B cell (primary cell): ENCODE measurements at places on chromosomes 6 and 20.

- no peak for DNase-seq
These were observed 15.7 kb downstream of the RTN4IP1 start for GRCh38 chr6:106613590-106613989.

- peak; percentile 70 for DNase-seq
These were observed 70.9 kb downstream of the REV3L start for GRCh38 chr6:111411978-111412566.

DNA sequence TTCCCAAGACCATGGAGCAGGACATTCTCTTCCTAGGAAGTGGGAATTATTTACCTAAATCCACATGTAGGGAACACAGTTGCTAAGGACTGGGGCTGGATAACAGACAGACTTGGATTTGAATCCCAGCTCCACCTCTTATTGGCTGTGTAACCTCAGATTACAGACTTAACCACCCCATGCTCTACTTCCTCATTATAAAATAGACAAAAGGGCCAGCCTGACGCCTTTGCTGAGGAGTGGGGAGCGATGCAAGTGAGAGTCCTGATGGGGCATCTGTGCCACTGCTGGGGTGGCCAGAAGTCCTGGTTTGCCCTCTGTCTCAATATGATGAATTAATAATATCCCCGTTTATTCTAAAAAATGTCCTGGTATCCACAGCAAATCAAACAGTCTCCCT, 46.8 kb downstream of the SPATA2 start:
- no peak for DNase-seq

DNA sequence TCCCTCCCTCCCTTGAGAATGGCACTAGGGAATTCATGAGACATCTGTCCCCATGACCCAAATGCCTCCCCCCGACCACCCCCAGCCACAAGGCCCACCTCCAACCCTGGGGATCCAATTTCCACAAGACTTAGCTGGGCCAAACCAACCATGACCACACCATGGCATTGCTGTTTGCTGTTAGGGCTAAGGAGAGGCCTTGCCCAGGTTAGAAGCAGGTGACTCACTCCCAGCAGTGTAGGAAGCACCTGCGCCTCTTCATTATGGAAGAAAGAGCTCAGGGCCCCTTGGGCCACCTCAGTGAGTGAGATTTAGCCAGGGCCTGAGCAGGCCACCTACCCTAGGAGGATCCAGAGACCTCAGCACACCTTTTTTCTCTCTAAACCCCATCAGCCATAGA, 337.9 kb downstream of the TAF4 start:
- DNase-seq, result no peak

DNA sequence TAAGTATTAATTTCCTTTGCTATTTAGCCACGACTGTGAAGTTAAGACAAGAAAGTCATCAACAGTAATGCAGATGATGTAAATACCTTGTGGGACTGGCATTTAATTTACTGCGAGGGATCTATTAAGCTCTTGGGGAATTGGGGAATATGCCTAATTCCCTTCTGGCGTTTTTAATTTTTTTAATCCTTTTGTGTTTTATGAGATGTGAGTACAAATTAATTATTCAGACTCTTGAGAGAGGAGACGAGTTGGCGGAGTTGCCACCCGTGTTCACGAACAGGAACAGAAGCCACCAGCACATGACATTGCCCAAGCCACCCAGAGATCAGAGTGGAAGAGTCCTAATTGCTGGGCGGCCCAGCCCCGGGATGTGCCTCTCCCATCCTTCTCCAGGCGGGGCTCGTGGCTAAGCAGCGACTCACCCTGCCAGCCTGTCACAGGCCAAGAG, 533 bp upstream of the CRYBG1 start:
- DNase-seq, result no peak

GRCh38 chr20:64011366-64011779, 24.6 kb upstream of the C20orf204 start:
- DNase-seq, result peak; percentile 16

GRCh38 chr6:2019051-2019450, 226.4 kb downstream of the GMDS start:
- DNase-seq, result no peak

- no peak for DNase-seq
These were observed 213.9 kb downstream of the ZNF217 start for GRCh38 chr20:53379833-53380120.

- DNase-seq, result no peak
These were observed 42.9 kb upstream of the MAP7 start for GRCh38 chr6:136592930-136593673.

DNA sequence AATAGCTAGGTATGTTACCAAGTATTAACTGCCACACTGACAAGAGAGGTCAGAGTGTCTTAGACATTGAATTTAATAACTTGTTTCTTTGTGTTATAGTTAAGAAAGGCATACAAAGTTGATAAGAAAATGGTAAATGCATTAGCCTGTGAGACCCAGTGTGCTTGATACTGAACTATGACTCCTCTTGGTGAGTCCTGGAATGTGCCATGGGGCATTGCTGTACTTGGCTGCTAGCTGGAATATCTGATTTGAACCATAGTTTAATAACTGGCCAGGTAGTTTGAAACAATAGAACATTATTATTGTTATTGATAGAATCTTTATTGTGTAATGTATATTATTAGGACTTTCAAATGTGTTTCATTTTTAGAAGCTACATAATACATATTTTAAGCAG, 70.0 kb downstream of the ZFAND3 start:
- DNase-seq, result no peak

GRCh38 chr6:8686077-8686476, 250.7 kb upstream of the SLC35B3 start:
- peak; percentile 62 for DNase-seq

- DNase-seq, result peak; percentile 63
These were observed 24.1 kb upstream of the ROS1 start for GRCh38 chr6:117449549-117450439.

GRCh38 chr20:50286609-50287008, 96.0 kb downstream of the CEBPB start:
- peak; percentile 16 for DNase-seq

DNA sequence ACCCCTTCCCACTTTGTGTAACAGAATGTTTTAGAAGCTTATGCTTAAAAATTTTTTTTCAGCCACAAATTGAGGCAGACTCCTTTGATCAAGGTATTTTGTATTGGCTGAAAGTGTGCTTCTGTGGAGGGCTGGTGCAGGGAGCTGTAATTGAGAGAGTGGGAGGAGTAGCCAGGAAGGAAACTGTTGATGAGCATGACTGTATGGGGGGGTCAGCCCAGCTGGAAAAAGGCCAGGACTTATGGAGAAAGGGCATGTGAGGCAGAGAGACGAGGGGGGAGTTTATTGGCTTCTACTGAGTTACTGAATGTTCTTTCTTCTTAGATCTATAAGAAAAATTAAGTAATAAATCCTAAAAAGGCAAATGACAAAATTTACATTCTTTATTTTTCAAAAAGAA, 13.4 kb downstream of the RFPL4B start:
- DNase-seq, result no peak

- no peak for DNase-seq
These were observed 603.8 kb downstream of the PRKN start for GRCh38 chr6:162123797-162124196.

GRCh38 chr6:49030251-49031020, 432.6 kb downstream of the MMUT start:
- no peak for DNase-seq

GRCh38 chr6:69427882-69428281, 368.9 kb downstream of the LMBRD1 start:
- DNase-seq, result no peak

GRCh38 chr20:2706688-2707352, 14.2 kb downstream of the EBF4 start:
- DNase-seq, result no peak

GRCh38 chr6:154367839-154368695, 11.5 kb upstream of the IPCEF1 start:
- no peak for DNase-seq

GRCh38 chr20:11170025-11170424, 496.2 kb upstream of the JAG1 start:
- DNase-seq, result no peak

GRCh38 chr6:37801605-37801940, 18.0 kb upstream of the ZFAND3 start:
- no peak for DNase-seq

- DNase-seq, result peak; percentile 85
These were observed 24.0 kb upstream of the SCML4 start for GRCh38 chr6:107847844-107848802.

DNA sequence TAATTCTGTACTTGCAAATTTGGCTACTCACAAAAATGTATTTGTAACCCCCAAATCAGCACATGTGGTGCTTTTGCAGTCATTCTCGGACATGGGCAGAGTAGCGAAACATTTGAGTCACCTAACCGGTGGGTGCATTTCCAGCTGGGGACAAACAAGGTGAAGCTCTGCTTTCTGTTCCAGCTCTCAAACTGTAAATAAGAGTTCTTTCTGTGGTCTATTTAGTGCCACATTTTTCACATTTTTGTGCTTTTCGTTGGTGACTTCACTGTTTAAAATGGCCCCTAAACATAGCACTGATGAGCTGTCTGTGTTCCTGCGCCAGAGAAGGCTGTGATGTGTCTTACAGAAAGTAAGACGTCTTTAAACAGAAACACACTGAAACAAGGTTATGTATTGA, 244.5 kb downstream of the CDC5L start:
- no peak for DNase-seq

DNA sequence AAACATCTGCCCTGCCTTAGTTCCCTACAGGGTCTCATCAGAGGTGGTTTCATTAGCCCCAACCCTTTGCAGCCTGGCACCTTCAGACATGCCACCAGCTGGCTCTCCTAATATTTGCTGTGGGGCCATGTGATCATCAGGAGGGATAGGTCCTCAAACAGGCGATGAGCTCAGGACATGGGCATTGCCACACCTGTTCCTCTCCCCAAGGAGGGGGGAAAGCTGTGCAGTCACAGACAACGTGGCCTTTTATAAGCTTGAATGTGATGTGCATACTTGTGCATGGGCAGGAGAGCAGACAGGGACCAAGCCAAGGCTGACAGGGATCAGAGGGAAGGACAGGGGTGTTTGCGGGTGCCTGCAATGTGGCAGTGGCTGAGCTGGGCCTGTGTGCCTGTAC, 78.8 kb upstream of the ZNFX1 start:
- DNase-seq, result no peak

DNA sequence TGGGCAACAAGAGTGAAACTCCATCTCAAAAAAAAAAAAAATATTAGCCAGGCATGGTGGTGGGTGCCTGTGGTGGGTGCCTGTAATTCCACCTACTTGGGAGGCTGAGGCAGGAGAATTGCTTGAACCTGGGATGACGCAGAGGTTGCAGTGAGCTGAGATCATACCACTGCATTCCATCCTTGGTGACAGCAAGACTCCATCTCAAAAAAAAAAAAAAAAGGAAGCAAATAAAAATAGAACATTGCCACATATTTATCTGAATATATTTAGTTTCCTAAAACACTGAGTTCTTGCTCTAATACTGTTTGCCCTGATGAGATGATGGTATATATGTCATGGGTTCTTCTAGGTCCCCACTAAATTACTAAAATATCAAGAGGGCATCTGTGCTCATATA, 28.4 kb downstream of the CASP8AP2 start:
- DNase-seq, result no peak

GRCh38 chr6:157461000-157461915, 80.3 kb downstream of the ZDHHC14 start:
- peak; percentile 84 for DNase-seq

DNA sequence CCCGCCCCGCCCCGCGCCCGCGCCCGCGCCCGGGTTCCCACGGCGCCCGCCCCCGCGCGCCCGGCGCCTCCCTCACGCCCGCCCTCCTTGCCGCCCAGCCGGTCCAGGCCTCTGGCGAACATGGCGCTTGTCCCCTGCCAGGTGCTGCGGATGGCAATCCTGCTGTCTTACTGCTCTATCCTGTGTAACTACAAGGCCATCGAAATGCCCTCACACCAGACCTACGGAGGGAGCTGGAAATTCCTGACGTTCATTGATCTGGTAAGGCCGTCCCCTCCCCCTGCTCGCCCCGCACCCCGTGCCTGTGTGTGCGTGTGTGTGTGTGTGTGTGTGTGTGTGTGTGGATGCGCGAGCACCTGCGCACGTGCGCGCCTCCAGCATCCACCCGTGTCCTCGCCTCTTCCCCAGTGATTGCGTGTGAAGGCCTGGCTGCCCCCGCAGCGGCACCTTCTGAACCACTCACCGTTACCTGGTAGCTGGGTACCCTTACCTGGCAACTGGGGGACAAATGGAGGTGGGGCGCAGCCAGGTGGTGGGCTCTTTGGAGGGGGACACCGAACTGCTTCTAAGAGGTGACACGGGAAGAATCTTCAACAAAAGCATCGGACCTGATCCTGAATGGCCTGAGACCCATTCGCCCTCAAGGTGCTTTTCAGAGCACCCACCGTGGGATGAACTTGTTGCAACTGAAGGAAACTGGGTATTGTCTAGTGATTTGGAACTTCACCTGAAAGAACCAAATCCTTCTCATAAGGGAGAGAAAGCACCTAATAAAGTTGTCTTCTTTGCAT, at the start of gene AIG1:
Gene AIG1 (plus strand): TSS at position 84 of the 791 bp plus-strand sequence. CDS start 37 bp downstream, at position 121.
- DNase-seq, result peak; percentile 84

DNA sequence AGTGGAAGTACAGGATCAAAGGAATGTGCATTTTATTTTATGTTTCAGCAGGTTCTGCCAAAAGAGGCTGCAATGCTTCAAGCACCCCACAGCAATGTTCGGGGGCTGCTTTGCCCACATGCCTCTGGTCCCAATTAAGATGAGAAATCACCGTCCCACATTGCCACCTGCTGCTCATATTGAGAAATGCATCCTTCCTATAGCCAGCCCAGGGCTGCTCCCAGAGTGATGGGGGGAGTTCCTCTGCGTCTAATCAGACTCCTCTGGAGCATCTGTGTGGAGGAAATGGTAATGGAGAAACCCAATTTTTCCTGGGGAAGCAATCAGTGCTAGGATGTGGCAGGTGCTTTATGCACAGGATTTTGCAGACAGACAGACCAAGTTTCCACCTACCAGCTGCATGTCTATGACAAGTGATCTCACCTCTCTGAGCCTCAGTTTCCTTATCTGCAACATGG, 33.7 kb downstream of the PTGIS start:
- peak; percentile 68 for DNase-seq

- DNase-seq, result peak; percentile 34
These were observed 85.7 kb downstream of the NFATC2 start for GRCh38 chr20:51456511-51457509.

DNA sequence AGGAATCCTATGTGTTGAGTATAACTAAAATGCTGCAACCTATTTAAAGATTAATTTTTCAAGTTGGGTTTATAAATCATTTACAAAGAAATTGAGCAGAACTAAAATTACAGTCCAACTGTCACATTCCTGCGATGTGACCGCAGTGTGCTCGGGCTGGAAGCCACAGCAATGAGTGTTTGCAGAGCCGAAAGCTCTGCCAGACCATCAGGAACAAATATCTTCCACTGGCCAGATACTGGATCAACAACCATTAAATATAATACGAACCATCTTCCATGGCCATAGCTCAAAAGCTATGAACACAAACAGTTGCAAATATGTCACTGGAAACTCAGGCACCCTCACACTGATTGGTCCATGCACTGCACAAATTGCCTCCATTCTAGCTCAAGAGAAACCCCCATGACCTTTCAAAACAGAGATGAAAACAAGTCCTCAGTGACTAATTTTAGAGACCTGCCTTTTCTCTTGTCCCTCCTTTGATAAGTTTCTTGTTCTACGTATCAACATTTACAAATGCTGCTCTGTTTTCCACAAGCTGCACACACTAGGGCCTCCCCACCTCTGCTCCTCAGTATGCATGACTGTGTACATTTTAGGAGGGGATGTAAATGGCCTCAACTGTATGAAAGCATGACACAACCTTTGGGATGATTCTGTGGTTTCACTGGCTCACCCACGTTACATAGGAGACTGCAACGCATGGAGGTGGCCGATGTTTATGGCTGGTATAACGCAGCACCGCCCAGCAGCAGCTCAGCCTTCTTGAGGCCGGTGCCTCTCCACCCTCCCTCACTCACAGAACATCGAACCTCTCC, 171.7 kb downstream of the WDR27 start:
- no peak for DNase-seq

- no peak for DNase-seq
These were observed 356.6 kb downstream of the BMP2 start for GRCh38 chr20:7124120-7124519.
